ENCODE measurements at places on chromosomes 5 and 9. TPM values are rescaled to one million over a fixed set of nuclear protein-coding genes. Genes with fewer than 3 reads are reported as not detected.

C9orf43 gene
- 0.14 TPM for polyA plus RNA-seq

VLDLR gene
- 10.5 TPM for polyA plus RNA-seq

KIAA0825 gene
- 0.05 TPM for polyA plus RNA-seq

SLC27A6 gene
- not detected for polyA plus RNA-seq

HMGCR gene
- polyA plus RNA-seq = 54.2 TPM

PALM2AKAP2 gene
- 0.14 TPM for polyA plus RNA-seq

SOX30 gene
- not detected for polyA plus RNA-seq

APBA1 gene
- polyA plus RNA-seq = 0.01 TPM

ZDHHC11B gene
- 0.12 TPM for polyA plus RNA-seq

CDH6 gene
- not detected for polyA plus RNA-seq

IL33 gene
- 0.03 TPM for polyA plus RNA-seq

CTSV gene
- 10.6 TPM for polyA plus RNA-seq
